ENCODE measurements at places on chromosomes 4 and X.
A peak's percentile ranks its signal among the peaks of the same experiment; 100 is the strongest.

- no peak for DNase-seq
Observed at GRCh38 chr4:37805091-37805490, 21.4 kb upstream of the PGM2 start.

DNA sequence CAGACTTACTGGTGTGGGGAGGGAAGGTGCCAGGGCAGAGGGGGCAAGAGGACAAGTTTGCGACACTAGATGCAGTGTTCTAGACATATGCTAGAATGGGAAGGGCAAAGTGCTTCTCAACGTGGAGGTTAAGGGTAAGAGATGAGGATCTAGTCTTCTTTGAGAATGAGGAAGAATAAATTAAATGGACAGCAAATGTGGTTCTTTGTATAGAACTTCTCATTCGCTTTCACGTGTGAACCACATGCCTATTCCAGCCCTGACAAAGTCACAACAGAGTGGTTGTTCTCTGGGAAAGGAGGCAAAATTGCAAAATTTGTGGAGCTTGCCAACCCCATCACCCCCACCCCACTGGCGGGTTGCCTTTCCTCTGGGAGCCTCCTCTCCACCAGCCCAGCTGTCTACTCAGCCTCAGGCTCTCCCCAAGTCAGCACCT is 1.5 kb upstream of the ANXA5 start:
- DNase-seq: no peak

DNA sequence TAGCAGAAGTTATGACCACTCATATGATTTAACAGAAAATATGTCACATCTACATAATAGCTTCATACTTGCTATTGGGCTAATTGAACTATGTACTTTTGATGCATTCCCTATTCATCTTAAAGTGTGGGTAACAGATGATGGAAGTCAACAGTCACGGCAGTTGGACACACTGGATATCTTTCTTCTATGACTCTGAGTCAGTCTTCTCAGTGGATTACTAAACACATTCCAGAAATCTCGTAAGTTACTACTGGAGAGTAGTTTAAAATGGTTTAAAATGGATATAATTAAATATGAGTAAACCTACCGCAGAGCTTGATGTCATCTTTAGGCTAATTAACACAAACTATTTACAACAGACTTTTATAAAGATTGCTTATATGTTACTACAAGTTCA is 30.1 kb upstream of the CFAP299 start:
- DNase-seq: no peak

DNA sequence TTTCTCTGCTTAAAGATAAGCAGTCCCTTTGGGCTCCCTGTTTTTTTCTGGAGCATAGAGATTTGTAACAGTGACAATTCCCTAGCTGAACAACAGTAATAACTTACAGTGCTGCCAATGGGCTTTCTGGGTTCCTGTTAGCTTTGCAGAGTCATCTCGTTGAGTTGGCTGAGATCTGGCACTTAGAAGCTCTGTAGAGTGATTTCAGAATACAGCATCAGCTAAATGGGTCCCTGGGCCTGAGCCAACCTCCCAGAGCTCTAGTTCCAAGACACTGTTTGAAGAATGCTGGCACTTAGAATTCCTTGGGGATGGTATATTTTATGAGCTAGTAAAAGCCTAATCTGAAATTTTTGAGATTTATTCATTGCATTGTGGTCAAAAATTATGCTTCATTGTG is 43.5 kb upstream of the SERTM2 start:
- DNase-seq: no peak

DNA sequence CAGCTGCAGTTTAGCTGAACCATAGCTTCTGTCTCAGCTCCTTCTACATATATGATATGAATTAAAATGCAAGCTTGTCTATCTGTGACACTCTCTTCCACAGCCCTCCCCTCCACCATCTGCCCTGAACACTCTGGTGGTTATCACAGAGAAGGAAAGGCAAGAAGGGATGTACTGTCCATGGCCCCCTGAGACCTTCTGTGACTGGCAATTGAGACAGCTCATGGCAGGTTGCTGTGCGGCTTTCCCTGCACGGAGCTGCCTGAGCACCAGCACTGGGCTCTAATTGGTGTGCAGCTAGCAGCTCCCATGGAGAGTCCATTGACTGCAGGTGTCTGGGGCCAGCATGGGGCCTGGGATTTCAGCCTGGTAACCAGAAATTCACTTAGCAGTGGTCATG is 109.8 kb upstream of the ANXA3 start:
- no peak for DNase-seq

- no peak for DNase-seq
Observed at GRCh38 chrX:119755981-119756533, 2.3 kb upstream of the SOWAHD start.

GRCh38 chrX:19515615-19516105 is 352 bp upstream of the MAP3K15 start:
- no peak for DNase-seq

- peak; percentile 29 for DNase-seq
Observed at GRCh38 chrX:120365320-120365719, 3.4 kb downstream of the ATP1B4 start.

GRCh38 chrX:136395271-136395670 is 92.5 kb upstream of the BRS3 start:
- no peak for DNase-seq

GRCh38 chrX:40891798-40892197 is 156.5 kb upstream of the MED14 start:
- DNase-seq: no peak

- DNase-seq: no peak
Observed at GRCh38 chrX:46257451-46257879, 287.8 kb downstream of the ZNF674 start.

GRCh38 chr4:23934223-23934622 is 44.4 kb upstream of the PPARGC1A start:
- no peak for DNase-seq

DNA sequence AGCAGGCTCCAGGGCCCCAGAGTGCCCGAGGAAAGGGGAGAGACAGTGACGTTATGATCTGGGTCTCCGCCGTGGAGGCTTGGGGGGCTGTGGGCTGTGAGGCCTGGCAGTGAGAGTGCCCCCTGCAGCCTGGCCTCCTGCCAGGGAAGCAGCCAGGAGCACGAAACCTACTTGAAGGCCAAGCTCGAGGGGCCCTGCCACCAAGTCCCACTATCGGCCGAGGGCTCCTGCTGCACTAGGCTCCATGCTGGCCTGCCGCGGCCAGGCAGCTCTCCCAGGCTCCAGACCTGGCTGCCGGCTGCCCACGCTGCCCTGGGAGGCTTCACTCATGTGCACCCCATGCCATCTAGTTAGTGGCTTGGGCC is 18.7 kb downstream of the FLNA start:
- no peak for DNase-seq

DNA sequence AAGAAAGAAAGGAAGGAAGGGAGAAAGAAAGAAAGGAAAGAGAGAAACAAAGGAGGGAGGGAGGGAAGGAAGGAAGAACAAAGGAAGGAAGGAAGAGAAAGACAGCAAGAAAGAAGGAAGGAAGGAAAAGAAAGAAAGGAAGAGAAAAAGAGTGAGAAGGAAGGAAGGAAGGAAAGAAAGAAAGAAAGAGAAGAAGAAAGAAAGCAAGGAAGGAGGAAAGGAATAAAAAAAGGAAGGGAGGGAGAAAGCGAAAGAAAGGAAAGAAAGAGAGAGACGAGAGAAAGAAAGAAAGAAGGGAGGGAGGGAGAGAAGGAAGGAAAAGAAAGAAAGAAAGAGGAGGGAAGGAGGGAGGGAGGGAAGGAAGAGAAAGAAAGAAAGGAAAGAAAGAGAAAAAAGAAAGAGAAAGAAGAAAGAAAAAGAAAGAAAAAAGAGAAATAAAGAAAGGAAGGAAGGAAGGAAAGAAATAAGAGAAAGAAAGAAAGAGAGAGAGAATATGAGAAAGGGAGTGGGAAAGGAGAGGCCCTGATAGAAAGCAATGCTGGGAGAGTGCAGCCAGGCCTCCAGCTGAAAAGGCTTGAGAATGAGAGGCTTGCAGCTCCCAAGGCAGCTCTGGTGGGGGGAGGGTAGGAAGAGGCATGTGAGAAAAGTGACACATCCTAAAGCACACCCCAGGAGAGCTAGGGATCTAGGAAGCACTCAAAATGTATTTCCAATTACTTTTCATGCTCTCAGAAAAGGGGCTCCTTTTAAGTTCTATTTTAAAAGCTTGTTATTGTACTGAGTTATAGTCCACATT is 134.0 kb upstream of the ZIC3 start:
- DNase-seq: no peak

DNA sequence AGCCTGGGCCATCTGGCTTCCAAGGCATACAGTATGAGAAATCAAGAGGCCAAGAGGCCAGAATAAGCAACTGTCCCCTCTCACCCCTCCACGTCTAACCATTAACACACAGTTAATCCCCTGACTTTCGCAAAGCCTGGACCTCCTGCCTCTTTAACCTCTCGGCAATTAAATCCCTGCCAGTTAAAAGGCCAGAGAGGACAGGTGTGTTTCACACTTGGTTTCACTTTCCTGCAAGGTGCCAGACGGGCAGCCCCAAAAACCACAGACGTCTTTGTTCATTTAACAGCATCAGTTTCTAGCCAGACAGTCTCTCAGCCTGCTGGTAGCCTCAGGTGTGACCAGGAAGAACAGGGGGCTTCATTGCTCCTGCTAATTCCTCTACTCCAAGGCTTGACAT is 91.1 kb upstream of the KIT start:
- DNase-seq: no peak

DNA sequence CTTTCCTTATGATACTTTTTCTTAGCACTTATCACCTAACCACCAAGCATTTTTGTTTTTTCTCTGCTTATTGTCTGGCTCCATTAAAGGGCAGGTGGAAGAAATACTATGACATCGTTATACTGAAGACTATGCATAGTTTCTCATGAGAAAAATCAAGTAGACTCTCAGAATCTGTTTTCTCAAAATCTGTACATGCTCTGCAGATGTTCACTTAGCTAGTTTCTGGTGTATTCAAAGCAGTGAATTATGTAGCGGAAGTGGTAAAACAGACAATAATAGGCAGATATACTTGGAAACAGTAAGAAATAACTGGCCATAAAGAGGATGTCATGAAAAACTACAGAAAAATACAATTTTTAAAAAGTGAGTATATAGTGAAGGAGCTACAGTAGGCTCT is 146.0 kb downstream of the STIM2 start:
- DNase-seq: no peak

GRCh38 chr4:59881632-59882031 is 1318.5 kb upstream of the ADGRL3 start:
- no peak for DNase-seq

DNA sequence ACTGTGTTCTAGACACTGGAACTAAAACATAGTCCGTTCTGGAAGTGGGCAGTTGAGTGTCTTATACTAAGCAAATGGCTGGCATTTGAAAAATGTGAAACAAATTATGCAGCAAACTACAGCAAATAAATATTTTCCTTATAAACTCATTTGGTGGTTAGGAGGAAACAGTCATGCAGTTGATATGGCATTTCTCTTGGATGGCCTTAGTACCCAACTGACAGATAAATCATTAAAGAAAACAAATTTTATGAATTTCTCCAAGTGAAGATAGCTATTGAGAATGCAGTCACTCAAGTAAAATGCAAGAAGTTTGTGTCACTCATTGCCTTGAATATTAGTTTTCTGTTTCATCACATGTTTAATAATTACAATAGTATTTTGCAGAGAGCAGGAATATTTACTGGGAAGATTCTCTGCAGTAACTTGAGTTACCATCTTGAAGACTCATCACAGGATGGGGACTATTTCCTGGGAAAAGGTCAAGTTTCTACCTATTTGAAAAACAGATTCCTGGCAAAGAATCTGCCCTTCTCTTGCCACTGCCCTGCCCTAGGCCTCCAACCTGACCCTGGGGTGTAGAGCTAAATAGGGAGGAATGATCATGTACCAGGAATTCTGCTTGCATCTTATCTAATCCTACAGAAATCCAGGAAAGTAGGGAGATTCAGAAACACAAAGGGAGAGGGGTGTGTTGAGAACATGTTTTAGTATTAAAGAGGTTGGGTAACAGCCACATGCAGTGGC is 105.9 kb downstream of the SH3RF1 start:
- no peak for DNase-seq

DNA sequence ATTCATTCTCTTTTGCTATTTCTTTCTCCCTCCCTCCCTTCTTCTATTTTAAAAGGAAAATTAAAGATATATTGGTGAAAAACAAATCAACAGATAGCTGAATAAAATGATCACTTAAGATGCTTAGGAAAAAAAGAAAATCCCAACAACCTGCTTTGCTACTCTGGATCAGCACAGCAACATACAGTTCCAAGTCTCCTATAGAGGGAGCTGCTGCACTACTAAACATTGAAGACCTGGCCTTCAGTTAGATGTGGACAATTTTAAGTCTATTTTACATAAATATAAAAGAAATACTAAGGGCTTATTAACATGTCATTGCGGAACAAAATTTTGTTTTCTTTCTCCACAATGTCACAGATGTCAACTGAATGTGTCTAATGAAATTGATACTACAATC is 226.4 kb downstream of the MAGEB5 start:
- DNase-seq: no peak

GRCh38 chrX:83469551-83469950 is 38.5 kb upstream of the POU3F4 start:
- DNase-seq: no peak

GRCh38 chr4:54543088-54543795 is 114.5 kb upstream of the KIT start:
- DNase-seq: no peak

GRCh38 chr4:25723409-25723808 is 67.8 kb downstream of the SLC34A2 start:
- DNase-seq: no peak

DNA sequence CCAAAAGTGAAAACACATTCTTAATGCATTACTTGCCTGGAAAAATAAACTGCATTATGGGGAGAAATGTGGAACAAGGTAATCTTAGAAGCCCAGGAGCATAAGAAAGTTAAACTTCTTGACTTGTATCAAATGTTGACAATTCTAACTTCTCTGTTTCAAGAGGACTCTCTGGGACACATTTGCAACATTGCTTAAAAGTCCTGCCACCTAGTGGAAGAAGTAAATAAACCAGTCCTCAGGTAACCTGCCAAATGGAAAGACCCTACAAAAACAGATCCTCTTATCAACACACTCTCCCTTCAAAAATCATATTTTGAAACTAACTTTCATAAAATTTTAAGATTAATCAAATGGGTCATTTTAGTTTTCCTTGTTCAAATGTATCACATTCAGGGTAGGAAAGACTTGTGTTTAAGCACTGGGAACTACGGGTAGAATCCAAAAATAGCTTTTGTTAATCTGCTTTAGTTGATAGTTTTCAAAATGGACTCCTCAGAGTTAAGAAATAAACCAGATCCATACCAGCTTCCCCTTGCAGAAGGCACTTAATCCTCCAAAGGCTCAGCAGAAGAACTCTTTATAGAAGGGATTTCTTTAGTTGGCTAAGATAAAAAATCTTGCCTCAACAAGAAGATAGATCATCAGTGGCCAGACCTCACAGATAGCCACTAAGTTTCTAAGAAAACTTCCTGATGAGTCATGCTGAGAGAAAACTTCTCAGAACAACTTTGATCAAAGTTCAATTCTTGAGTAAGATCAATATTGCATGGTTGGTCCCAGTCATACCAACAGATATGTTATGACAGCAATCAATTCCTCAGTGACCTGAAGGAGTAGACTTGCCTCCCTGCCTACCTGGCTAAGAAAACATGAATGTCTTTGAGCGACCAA is 141.7 kb downstream of the HHIP start:
- DNase-seq: no peak

- no peak for DNase-seq
Observed at GRCh38 chr4:99413140-99413539, 22.0 kb downstream of the ADH7 start.

GRCh38 chr4:77804471-77804870 is 14.7 kb downstream of the CNOT6L start:
- DNase-seq: no peak

GRCh38 chr4:24249972-24250371 is 334.4 kb downstream of the DHX15 start:
- no peak for DNase-seq
